ENCODE measurements at places on chromosomes 3 and 15.

- DNase-seq: no peak
Observed at GRCh38 chr3:46359733-46360493, 6.0 kb downstream of the CCR2 start.

DNA sequence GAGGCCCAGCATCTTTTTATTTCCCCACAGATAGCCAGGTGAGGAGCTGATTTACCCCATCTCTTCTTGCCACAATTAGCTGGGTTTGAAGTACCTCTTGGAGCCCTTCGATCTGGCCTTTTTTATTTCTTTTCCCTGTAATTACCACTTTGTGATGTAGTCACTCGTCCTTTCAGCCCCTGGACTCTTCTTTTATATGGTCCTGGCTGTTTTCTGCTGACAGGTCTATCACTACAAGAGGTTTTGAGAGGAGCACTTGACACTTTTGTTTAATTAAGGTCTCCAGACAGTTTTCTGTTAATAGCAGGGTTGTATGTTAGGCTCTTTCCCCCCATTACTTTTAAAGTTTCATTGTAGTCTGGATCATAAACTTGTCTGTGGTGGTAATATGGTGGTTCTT lies 11.8 kb downstream of the ATXN7 start:
- DNase-seq: no peak

- no peak for DNase-seq
Observed at GRCh38 chr3:30804984-30805383, 89.5 kb downstream of the GADL1 start.

DNA sequence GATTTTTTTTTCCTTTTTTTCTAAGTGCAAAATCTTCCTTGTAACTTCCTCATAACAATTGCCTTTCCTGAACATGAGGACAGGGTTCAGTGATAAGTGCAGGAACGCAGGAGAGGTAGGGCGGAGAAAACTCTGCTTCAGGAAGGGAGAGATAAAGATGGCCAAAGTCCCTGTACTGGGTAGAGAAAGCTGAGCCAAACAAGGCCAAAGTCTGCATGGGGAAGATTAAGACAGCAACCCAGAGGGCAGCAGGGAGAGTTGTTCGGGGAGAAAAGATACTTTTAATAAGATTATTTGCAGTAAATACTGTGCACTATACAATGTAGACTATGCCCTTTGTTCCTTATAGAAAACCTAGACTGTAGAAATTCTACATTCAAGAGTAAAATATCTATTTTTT lies 55.4 kb upstream of the LRRFIP2 start:
- peak; percentile 18 for DNase-seq

DNA sequence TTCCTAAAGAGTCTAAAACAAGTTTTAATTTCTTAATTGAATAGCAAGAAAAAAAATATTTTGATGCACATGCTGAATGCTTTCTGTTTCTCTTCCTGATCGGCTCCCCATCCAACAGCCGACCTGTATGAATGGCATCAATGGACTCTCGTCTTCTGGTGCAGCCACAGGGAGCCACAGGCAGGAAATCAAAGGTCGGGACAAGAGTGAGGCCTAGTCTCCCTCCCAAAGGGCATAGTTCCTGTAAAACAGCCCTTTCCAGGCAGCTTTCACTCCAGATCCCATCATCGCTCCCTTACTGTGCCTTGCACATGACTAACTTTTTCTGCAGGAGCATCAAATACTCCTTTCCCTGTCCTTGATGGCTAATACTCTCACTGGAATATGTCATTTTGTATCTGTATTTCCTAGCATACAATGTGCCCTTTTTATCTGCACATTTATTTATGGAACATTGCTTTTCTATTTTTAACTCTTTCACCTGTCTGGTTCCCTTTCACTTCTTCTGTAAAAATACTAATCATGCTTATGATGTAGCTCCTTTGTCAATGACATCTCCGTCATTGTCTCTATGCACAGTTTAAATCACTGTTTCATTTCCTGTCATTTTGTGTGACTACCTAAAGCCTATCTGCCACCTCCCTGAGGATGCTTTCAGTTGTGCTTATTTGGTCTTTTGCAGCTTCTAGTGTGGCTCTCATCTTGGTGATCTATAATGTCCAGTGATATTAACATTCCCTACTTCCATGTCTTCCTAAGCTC lies 326.2 kb downstream of the CTNNB1 start:
- no peak for DNase-seq

DNA sequence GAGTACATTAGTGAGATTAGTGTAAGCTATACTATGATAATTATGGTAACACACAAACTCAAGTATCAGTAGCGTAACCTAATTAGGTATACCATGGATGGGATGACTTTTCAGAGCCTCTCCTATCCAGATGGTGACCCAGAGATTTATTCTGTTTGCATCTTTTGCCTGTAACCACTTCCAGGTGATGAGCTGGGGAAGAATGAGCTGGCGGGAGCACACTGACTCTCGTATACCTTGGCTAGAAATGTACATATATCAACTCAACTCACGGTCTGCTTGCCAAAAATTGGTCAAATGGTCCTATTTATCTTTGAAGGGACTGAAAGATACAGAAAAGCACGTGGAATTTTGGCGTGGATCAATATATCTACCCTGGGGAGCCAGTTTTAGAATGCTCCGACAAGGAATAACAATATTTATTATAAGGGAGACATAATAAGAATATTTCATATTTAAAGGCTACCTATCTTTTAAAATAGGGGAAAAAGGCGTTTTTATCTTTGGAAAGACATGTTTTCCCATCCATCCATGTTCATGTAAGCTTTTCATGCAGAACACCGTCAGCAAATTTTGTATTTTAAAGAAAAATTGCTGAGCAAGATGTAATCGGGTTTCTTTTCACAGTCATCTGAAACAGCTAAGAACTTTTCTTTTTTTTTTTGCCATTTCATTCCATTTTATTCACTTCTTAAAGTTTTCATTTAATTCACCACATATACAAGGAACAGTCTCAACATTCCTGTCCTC lies 502.6 kb upstream of the CBLB start:
- DNase-seq: no peak

Measured in hematopoietic multipotent progenitor cell (in vitro differentiated cells).